ENCODE measurements at places on chromosomes 5 and 9. TPM values are rescaled to one million over a fixed set of nuclear protein-coding genes. Genes with fewer than 3 reads are reported as not detected.

DNA sequence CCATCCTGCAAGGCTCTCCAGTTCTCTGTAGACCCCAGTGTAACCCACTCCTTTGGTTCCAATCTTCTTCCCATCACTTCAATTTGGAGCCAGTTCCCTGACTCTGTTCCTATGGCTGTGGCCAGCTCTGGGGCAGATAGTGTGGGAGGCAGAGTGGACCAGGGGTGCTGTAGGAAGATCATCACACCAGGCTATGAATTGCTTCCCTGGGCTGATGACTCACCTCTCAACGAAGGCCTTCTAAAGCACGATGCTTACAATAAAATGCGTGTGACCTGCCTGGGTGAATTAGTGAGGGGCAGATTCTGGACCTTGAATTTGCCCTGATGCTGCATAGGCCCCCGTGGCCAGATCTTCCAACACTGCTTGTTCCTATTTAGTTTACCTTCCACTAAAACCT lies 289.7 kb downstream of the FBXL7 start:
- no peak for DNase-seq

DNA sequence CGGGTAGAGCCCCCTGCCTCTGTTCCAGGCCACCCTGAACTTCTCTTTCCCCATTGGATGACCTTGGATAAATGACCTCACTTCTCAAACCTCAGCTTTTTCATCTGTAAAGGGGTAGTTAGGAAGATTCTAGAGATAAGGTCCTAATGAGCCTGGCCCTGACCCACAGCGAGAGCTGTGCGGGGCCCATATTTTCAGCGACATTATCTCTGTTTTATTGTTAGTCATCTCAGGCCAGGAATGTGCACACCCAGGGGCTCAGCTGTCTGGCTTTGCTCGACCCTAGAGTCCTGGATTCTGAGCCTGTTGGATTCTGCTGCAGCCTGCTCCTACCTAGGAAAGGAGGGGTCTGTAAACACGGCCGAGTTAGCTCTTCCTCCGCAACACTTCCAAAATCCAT lies 81.2 kb upstream of the LMX1B start:
- no peak for DNase-seq

DNA sequence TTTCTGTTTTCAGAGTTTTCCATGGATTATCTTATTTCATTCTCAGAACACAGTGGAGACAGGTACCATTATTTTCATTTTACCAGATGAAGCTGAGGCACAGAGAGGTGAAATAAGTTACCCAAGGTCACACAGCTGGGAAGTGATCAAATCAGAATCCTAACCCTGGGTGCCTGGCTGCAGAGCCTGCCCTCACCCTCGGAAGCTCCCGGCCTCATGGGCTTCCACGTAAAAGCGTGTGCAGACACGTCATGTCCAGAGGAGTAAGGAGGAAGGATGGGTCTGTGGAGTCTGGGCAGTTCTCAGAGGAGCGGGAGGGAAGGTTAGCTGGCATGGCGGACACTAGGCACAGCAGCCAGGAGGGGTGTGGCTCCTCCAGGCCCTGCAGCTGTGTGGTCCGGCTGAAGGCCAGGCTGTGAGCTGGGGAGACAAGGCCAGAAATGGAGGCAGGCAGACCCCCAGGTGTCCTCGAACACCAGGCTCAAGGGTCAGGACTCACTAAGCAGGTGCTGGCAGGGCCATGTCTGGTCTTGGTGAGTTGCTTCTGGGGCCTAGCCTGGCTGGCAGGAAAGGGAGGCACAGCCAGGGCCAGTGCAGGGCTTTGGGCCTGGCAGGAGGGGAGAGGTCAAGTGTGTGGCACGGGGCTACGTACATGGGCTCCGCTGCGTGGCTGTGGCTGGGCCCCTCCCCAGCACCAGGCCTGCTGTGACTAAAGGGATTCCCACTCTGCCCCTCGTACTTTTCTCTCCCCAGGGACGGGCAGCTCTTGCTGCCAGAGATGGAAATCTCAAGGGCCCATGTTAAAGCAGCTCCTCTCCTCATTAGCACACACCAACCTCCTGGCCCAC lies 5.6 kb downstream of the TBC1D9B start:
- DNase-seq, result no peak

DNA sequence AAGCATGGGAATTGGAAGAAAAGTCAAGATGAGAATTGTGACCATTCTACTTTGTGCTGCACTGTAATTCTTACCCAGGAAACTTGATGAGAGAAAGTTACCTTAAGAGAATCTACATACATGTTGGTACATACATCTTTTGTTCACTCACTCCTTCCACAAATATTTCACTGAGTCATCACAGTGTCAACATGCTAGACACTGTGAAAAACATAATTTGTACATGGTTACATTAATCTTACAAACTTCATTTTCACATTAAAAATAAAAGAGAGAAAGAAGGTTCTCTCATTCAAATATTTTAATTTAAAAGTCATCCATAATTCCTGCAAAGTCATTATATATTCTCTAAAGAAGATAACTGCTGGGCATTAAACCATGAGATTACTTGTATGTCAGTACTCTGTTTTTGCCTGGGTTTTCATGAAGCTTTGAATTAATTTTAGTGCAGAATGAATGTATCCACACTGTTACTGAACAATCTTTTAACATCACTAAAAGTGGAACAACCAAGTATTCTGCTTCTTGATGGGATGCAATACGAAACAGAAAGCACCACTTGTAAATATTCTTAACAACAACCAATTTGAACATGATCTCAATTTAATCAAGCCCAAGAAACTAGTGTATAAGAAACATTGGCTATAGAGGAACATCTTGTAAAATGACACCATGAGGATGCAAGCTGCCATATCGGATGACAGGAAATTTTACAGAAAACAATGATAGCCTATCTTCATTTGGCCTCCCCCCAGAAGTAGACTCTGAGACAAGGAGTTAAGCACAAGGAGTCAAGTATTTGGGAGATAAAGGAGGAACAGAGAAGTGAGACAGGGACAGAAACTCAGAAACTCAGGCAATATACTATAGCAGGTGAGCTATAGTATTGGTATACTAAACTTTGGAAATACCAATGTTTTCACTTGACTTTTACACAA lies 28.4 kb downstream of the ERP44 start:
- no peak for DNase-seq

GRCh38 chr5:58165152-58165551 lies 294.7 kb downstream of the PLK2 start:
- DNase-seq, result no peak

- no peak for DNase-seq
These were observed 43.1 kb downstream of the PTCD2 start for GRCh38 chr5:72363166-72363802.

GRCh38 chr9:93126825-93127368 lies 7.2 kb downstream of the NINJ1 start:
- DNase-seq, result no peak

DNA sequence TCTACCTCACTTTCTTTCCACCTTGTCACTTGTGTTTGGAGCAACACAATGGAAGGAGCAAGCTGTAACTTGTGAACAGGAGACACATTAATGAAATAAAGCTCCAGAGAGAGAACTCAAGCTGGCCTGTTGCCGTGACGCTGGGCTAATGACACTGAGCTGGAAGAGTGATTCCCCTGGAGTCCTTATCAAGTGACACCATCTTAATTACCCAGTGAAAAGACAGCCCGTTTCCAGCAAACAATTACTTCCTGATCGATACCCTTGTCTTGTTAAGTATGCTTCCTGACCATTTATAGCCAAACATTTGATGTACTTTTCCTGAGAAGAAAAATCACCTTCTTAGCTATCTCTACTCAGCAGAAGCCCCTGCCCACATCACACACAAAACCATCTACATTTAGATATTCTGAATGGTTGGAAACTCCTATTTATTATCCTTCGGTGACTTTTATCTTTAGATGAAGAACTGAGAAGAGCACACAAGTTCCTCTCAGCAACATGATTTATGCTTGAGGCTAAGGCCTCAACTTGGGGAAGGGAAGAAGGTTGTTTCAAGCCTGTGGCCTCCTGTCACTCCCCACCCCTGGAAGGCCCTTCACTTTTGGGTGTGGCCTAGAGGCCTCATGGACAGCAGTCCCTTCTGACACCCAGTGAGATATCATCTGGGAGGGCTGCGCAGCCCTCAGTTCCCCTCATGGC lies 34.1 kb downstream of the CRHBP start:
- DNase-seq, result no peak

GRCh38 chr5:58926541-58926935 lies 343.7 kb downstream of the RAB3C start:
- DNase-seq, result no peak

GRCh38 chr9:138096519-138096845 lies 218.9 kb downstream of the CACNA1B start:
- DNase-seq, result no peak

DNA sequence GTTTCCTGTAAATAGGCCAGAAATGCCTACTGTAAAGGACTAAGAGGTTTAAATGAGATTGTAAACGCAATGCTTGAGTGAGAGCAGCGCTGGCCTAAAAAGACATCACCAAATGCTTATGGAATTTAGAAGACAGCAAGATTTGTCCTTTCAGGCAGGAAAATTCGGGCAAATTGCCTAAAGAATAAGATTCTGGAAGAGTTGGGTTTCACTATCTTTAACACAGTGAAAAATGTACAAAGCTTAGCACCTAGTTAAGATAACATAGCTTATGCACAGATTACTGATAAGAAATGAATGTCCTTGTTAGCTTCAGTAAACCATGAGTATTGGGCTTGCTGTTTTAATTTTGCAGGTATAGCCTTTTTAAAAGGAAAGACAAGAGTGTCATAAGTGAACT lies 4.7 kb downstream of the FKBP15 start:
- DNase-seq, result no peak

DNA sequence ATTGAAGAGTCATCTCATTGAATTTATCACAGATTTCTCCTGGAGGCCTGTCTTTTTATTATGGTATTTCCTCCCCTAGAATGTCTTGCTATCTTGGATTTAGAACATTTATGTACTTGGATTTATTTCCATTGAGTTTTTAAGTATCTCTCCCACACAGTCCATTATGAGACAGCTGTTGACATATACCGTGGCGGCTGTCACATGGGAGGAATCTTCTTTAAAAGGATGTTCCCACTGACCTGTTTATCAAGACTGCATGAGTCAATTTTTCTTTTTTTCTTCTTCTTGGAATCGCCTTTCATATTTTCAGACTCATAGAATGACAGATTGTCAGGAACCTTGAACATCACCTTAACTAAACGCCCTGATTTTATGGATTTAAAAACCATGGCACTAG lies 2.9 kb upstream of the CAVIN4 start:
- no peak for DNase-seq

DNA sequence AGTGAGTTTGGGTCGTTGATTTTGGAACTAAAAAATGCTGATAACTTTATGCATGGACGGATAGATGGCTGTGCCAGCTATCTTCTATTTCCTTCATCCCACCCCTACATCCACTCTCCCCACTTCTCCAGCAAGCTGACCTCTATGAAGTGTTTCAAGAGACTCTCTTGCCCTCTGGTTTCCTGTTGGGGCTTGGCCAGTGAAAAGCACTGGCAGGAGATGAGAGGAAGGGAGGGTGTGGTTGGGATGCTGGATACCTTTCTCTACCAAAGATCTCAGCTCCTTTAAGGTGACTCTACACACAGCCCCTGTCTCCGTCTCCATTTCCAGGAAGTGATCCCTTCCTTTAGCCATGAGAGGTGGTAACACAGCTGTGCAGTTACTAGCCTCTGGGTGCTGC lies 30.0 kb upstream of the JMY start:
- DNase-seq, result no peak

DNA sequence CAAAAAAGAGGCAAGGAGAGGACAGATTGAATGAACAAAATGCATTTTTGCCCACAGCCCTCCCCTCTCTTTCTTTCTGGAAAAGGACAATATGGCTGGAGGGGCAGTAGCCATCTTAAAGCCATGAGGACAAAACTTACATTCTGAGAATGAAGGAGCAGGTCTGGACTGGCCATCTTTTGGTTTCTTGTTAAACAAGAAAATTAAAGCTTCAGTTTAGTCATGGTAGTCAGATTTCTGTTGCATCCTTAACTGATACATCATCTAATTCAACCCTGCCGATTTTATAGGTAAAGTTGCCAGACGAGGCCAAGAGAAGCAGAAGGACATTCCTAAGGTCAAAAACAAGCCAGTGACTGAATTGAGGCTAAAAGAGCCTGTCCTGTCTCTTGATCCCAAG lies 31.5 kb upstream of the INSYN2B start:
- DNase-seq, result no peak

DNA sequence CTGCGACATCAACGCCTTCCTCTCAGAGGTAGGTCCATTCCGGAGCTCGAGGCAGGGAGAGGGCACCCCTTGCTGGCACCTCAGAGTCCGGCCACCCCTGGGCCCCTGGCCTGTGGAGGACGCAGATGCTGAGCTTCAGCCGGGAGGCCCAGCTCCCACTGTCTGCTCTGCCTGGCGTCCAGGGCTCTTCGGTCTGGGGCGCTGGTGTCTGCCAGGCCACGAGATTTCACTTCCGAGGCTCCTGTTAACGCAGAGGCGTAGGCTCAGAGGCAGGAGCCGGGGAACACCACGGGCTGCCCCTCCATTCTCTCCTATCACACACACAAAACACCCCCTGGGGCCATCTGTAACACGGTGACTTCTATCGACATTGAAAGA lies 8.3 kb upstream of the SLC6A18 start:
- DNase-seq, result no peak

DNA sequence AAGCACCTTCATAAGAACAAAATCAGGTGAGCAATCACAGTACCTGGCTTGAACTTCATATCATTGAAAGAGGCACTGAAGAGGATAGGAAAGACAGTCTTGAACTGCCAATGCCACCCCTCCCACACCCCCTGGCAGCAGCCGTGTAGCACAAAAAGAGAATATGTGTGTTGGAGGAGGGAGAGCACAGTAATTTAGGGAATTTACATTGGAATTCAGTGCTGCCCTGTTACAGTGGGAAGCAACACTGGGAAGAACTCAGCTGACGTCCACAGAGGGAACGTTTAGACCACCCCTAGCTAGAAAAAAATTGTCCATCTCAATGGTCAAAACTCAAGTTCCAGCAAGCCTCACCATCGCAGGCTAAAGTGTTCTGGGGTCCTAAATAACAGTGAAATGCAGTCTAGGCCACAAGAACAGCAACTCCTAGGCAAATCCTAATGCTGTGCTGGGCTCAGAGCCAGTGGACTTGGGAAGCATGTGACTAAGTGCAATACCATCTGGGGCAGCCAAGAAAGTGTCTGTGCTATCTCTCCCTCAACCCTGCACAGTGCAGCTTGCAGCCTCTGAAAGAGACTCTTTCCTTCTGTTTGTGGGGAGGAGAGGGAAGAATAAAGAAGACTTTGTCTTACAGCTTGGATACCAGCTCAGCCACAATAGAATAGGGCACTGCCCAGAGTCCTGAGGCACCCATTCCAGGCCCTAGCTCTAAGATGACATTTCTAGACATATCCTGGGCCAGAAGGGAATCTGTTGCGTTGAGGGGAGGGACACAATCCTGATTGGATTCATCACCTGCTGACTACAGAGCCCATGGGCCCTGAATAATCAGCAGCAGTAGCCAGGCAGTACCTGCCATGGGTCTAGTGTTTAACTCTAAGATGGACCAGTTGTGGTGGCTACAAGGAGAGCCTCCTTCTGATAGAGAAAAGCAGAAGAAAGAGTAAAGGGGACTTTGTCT lies 62.1 kb upstream of the VLDLR start:
- DNase-seq, result no peak

- DNase-seq, result no peak
These were observed 191.9 kb downstream of the FANCC start for GRCh38 chr9:95125652-95126051.

GRCh38 chr9:4433379-4433778 lies 56.9 kb upstream of the SLC1A1 start:
- no peak for DNase-seq

The ARHGEF37 gene
- total RNA-seq, result 0.13 TPM

The CFAP157 gene
- not detected for total RNA-seq

The ORM2 gene
- not detected for total RNA-seq

The CCL19 gene
- total RNA-seq, result not detected

The SOX30 gene
- total RNA-seq, result 0.11 TPM

The ACOT12 gene
- not detected for total RNA-seq

The SLC36A2 gene
- not detected for total RNA-seq

The ADAMTSL2 gene
- not detected for total RNA-seq

The CARTPT gene
- total RNA-seq, result not detected
